ENCODE measurements at places on chromosomes 7 and 10.

GRCh38 chr7:1229202-1229947, 3.3 kb upstream of the UNCX start:
- no peak for DNase-seq

GRCh38 chr7:75875113-75876080, 3.4 kb upstream of the RHBDD2 start:
- no peak for DNase-seq

DNA sequence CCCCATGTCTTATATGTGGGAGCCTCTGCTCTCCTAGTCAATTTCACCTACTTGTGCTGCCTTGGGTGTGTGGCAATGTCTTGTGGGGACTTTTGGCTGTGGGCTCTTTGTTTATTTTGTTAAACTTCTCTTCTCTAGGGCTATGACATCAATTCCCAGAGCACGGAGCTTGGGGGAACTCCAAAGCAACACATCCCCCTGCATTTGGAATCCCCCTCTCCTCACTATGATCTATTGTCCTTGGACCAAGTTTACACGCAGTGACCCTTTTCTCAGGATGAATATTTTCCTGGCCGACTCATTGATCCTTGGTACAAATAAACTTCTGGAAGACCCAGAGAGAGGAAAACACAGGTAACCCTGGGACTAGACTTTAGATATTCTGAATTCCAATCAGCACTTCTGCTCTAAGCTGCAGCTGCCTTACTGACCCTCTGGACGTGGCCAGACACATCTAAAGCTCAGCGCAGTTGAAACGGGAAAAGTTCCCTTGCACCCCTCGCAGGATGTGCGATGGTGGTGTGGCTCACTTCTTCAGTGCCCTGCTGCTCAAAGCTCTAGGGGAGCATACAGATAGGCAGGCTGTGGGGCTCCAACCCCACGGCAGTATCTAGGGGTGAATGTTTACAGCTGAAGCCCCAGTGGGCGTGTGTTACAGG, 110.8 kb downstream of the TMEM178B start:
- DNase-seq: no peak

DNA sequence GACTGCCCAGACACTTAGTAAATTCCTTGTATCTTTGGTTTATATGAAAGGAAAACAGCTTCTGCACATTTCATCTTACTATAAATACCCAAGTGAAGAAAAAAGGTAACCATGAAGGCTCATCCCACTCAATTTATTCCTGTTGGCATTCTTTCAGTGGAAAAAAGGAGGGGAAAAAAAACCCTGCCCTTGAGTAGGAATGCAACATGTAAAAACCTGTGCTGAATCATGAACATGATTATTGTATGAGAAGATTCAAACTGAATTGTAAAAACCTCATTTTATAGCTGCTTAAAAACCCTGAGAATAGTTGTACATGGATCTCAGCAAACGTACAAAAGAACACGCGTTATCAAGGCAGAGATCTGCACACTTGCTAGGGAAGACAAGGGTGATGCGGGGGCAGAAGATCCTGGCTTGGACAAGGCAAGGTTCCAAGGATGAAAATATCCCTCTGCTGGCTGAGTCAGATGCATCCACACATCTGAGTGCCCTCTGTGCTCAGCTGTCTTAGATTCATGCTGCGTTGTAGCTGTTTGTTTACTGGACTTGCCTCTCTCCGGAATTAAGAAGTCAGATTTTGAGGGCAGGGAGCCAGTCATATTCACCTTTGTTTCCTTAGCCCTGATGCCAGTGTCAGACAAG, 658.2 kb downstream of the PARD3 start:
- DNase-seq: peak; percentile 30

DNA sequence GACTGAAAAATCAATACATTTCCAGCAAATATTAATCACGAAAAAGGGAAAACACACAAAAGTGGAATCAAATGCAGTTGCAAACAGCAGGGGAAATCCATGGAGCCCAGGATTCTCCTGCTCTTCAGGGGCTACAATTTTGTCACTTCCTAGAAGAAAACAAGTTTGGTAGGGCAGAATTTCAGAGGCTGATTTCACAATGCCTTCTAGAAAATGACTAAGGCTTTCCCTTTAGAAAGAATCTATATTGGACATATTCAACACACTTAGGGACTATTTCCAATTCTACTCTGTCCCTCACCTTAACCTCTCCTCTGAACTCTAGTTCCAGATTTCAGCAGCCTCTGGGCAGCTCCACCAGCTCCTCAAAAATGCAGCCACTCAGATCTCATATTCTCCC, 111.3 kb downstream of the HECTD2 start:
- no peak for DNase-seq

GRCh38 chr7:155840909-155841308, 28.6 kb upstream of the SHH start:
- DNase-seq: no peak

GRCh38 chr7:130421684-130422083, 19.1 kb downstream of the CEP41 start:
- peak; percentile 71 for DNase-seq

Measured in astrocyte of the spinal cord (primary cell).